Activated T-helper 1 cell treated with anti-CD3 and anti-CD28 coated beads, Interleukin-2, amount 50 U/mL, for 16 hours (primary cell): ENCODE measurements at places on chromosomes 3 and 15.

DNA sequence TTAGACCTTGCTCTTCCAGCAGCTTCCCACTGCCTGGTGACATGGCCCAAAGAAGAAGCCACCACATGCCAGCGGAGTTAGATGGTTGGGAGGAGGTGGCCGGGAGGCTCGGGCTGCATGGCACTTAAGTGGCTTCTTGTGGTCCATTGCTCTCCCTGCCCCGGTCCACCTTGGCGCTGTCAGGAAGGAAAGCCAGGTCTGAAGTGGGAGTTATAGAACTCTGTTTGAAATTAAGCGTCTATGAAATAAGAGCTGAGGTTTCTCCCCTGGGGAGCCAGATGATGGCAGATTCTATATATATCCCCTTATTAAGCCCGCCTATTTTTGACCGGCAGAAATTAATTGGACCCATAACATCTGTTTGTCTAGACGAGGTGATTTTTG, 61.2 kb downstream of the ITGA11 start:
- DNase-seq: no peak

GRCh38 chr3:113268942-113269341, 57.6 kb downstream of the BOC start:
- DNase-seq: no peak

- no peak for DNase-seq
Observed at GRCh38 chr3:29065211-29065785, 215.6 kb upstream of the RBMS3 start.

DNA sequence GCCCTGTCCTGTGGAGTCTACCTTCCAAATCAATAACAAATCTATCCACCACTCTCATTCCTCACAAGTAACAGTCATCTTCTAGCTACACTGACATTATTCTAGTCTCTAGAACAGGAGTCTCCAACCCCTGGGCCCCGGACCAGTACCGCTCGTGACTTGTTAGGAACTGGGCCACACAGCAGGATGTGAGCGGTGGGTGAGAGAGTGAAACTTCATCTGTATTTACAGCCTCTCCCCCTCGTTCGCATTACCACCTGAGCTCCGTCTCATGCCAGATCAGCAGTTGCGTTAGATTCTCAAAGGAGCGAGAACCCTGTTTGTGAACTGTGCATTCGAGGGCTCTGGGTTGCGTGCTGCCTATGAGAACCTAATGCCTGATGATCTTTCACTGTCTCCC, 31.9 kb downstream of the ROBO2 start:
- no peak for DNase-seq

DNA sequence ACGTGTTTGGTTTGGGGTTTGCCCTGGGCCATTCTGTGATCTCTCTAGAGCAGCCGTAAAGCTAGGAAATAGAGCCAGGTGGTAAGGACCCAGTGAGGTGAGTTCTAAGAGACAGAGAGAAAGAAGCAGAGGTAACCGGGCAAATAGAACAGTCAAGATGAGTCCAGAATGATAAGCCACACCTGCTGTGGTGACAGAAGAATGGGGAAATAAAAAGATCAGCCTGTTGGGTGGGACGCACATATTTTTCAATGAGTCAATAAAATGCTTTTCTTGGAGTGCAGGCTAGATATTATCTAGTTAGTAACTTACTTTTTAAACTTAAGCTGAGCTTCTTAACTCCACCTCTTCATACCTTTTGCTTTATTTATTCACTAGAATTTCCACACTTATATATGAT, 135.0 kb downstream of the NFKBIZ start:
- DNase-seq: no peak

DNA sequence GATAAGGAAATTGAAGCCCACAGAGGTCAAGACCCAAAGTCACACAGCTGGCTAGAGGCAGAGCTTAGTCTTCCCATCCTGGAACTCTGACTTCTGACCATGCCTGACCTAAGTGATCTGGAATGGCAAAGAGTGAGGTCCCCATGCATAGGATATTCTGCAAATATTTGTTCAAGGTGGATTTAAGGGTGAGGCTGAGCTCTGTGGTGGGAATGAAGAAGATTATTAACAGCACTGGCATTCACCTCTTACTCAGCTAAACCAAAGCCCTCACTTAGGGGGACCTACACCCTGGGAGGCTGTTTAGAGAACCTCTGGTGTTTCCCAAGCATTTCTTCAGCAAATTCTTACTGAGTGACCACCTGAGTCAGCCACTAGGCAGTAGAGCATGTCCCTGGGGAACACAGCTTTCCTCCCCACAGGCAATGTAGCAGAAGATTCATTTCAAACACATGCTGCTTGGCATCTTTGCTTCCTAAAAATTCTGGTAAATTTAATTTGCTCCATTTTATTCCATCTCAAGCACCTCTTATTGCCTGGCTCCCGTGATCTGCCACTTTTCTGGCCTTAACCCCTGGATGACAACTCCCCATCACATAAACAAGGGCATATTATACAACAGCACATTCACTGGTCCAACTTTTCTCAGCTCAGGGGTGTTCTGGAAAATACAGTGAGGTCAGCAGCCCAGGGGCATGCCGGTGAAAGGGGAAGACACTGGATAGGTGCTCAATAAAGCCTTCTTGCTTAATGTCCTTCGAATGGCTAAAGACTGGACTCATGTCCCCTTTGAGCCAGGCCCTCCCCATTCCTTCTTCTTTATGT, 176.0 kb downstream of the ABHD5 start:
- DNase-seq: no peak

GRCh38 chr15:40415226-40415625, 9.6 kb downstream of the IVD start:
- no peak for DNase-seq

GRCh38 chr15:74423431-74424257, 10.1 kb downstream of the SEMA7A start:
- no peak for DNase-seq

DNA sequence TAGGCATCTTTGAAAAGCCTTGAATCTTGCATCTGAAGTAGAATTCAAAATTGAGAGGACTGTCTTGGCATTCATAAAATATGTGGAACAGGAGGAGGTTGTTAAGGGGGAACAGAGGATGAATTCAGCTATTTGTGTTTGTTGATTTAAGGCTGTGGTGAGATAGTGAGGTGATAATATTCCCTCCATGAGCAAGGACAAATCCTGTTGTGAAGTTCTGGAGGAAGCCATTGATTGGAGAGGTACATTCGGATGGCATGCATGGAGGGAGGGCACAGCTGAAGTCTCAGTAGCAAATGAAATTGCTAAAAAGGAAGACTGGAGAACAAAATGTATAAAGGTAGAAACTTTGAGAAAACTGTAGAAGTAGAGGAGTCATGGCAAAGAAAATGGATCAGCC, 443.8 kb downstream of the NLGN1 start:
- DNase-seq: no peak

DNA sequence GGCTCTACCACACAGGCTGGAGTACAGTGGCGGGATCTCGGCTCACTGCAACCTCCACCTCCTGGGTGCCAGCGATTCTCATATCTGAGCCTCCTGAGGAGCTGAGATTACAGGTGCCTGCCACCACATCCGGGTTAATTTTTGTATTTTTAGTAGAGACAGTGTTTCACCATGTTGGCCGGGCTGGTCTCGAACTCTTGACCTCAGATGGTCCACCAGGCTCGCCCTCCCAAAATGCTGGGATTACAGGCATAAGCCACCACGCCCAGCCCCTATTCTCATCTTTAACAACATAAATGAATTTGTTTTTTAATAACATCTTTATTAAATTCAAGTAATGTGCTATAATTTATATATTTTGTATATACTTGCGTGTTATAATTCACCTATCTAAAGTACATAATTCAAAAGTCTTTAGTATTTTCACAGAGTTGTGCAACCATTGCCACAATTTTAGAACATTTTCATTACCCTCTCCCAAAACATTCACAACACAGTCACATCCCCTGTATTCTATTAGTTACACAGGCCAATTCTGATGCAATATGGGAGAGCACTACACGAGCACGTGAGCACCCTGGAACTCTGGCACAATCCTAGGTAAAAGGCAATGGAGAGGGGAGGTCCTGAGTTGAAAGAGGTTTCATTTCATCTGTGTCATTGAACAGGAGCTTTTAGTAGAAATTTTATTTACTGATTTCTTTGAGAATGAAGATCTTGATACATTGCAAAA, 21.2 kb upstream of the MTMR14 start:
- no peak for DNase-seq

GRCh38 chr3:52809149-52809548, 14.6 kb downstream of the ITIH3 start:
- no peak for DNase-seq

DNA sequence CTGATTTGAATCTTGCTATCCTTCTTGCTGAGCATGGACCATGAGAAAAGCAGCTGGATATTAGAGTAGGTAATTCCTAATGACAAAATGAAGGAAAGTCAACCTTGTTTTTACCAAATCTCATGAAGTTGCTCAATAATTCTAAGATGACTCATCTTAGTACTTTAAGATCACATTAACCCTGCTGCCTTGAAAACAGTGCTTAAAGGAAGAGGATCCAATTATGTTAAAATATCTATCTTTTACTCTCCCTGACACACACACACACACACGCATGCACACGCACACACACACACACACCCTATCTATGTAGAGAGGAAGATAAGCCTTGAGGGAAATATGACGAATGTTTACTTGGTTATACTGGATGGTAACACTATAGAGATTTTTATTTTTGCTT, 16.0 kb upstream of the MYO1E start:
- no peak for DNase-seq

DNA sequence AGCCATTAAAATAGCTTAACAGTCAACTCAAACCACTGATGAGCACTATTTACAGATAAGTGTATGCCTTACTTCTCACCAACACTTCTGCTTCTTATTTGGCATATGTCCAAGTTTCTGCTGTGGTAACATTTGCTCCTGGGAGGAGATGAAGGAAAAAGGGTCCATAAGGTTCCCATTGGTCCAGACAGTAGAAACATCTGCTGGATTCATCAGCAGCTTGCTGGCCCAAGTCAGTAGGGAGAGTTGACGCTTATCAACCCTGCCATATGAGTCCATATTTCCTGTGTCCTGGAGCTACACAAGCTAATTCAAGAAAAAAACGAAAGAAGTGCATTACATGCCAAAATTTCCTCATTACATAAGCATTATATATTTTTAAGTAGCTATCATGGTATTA, 824.5 kb downstream of the CADM2 start:
- no peak for DNase-seq

DNA sequence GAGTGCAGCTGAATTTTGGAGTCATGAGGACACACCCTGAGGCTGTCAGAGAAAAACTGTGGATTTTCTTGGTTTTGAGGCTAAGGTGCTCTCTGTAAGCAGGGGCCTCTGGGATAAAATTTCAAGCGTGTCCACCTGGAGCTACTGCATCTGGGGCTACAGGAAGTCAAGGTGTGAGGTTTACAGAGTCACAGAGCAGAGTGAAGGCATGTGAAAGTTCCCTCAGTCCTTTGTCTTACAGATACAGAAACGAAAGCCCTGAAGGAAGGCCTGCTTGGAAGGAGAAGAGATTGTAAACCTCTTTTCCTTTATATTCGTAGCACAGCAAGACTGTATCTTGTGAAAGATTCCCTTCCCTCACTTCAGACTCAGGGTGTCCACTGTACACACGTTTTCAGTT, 138.6 kb downstream of the OPA1 start:
- no peak for DNase-seq

DNA sequence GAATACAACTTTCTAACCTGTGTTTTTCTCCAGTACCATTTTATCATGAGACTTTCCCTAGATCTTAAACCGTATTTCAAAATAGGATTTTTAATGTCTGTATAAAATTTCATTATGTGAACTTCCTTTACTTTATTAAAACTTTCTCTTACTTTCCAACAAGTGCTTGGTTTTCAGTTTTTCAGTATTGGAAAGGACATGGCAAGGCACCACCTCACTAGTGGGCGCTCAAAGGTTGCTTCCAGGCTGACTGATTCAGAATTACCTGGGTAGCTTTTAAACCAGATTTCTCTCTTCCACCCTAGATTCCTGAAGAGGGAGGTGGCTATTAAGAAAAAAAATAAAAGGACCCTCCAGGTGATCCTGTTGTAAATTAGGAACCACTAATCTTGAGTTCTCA, 236.6 kb downstream of the SOX2 start:
- no peak for DNase-seq

GRCh38 chr3:193168931-193169330, 72.1 kb upstream of the PLAAT1 start:
- DNase-seq: no peak

DNA sequence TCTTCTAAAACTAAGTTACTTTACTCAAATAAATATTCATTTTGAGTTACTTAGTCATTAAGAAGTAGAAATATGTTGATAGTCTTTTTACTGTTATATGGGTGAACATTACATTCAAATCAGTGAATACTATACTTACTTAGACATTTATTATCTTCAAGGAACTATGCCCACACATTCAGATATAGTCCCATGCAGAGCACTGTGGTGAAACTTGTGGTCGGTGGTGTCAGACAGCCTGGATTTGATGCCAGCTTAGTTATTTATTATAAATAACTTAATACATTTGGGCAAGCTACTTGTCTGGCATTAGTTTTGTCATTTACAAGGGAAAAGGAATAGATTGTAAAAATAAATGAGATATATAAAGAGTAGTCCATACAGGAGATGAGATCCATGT, 149.5 kb downstream of the RAP2B start:
- no peak for DNase-seq
